ENCODE measurements at places on chromosomes 7 and 10.

GRCh38 chr7:74097937-74098614 lies 14.5 kb downstream of the LIMK1 start:
- no peak for DNase-seq

DNA sequence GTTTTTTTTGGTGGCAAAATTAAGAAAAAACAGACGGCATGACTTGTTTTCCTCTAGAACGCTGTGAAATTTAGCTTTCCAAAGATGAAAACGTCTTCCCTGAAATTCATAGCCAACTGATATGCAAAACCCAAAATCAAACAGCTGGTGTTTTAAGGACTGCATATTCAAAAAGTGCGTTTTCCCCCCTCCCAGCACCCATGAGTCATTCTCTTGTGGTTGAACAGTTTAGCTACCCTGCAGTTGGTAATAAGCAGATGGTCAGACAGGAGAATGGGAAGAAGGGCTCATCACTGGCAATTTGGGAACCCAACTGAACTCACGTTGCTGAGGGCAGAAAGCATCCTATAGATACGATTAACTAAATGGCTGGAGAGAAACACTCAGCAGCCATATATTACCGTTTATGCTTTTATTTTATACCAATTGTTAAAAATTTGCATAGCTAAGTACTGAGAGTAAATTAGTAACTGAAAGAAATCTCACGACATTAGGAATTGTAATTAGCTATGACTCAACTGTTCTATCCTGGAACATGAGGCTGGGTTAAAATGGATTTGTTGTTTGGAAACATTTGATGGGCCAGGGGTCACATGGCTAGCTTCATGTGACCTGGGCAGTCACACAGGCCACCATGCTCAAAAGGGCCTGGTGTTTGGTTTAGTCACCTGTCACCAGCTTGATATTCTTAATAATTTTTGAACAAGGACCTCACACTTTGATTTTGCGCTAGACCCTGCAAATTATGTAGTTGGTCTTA lies 343.1 kb downstream of the PHTF2 start:
- DNase-seq: no peak

GRCh38 chr10:62631241-62631640 lies 173.3 kb upstream of the ADO start:
- no peak for DNase-seq

DNA sequence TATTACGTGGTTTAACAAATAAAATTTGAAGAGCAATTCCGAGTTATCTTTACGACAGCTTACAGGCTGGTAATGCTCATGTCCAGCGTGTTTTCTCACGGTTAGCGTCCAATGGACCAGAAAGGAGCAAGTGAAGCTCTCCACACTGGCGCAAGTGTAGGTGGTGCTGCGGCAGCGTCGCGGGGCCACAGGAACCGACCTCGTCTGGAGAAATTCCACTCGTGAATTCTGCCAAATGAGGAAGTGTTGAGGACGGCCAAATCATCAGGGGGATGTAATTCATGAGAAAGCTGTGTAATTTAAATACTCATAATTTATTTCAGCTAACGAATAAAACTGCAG lies 350 bp upstream of the ZNF37A start:
- no peak for DNase-seq

- no peak for DNase-seq
Measured at GRCh38 chr7:27156508-27156898, at the start of gene HOXA7. Gene HOXA7 (minus strand): TSS chr7:27156675. CDS start chr7:27156545, 130 bp downstream.

DNA sequence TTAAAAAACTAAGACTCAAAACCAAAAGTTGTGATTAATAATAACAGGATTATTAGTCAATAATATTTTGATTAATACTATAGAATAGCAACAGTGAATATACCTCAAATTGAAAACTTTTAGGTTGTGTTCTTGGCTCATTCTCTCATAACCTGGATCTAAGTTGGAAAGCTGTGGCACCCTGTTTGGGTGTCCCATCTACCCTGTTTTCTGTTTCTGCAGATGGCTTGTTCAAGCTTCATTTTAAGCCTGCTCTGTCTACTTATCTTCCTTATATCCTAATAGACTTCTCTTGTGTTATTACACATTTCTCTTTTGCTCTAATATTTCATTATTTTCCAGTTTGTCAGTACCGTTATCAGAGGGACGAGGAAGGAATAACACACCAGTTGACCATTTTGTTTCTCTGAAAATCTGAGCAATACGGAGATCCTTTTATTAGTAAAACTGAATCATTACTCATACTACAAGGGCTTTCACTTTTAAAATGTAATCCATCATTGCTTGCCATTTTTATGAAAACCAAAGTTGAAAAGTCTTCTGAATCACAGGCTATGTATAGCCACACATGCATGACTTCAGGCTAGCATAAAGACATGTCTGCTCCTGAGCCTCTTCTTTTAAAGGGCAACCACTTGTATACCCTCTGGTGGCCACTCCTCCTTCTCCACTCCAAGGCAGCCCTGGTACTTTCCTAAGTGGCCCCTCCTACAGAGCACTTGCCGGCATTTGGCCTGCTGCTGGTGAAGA lies 22.3 kb downstream of the COX15 start:
- DNase-seq: no peak

DNA sequence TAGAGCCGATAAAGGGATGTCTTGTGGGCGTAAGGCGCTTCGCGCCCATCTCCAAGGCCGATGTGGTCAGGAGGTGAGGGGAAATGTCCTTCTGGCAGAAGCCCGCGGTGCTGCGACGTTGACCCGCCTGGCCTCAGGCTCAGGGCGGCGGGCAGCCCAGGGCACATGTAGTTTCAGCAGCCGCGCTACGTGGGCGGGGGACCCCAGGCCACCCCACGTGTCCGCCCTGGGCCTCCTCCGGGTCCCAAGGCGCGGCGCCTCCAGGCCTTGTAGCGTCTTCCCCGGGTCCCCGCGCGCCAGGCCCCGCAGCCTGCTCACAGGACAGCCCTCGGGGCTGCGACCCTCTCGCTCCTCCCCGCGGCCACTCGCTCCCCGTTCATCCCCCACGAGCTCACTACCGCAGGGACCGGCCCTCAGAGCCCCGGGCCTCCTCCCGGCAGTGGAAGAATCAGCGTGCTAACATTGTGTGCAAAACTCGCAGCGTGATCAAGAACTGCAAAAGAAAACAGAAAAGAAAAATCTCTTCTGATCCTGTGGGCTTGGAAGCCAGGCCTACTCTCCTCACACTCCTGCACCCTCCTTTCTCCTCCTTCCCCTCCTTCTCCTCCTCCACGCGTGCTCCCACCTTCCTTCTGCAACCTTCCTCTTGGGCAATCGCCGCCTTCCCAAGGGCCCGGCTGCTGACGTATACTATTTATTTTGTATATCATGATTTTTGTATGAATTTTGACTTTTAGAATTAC lies 4.4 kb upstream of the TBX20 start:
- no peak for DNase-seq

GRCh38 chr7:18893156-18893555 lies 224.3 kb downstream of the TWIST1 start:
- DNase-seq: no peak

DNA sequence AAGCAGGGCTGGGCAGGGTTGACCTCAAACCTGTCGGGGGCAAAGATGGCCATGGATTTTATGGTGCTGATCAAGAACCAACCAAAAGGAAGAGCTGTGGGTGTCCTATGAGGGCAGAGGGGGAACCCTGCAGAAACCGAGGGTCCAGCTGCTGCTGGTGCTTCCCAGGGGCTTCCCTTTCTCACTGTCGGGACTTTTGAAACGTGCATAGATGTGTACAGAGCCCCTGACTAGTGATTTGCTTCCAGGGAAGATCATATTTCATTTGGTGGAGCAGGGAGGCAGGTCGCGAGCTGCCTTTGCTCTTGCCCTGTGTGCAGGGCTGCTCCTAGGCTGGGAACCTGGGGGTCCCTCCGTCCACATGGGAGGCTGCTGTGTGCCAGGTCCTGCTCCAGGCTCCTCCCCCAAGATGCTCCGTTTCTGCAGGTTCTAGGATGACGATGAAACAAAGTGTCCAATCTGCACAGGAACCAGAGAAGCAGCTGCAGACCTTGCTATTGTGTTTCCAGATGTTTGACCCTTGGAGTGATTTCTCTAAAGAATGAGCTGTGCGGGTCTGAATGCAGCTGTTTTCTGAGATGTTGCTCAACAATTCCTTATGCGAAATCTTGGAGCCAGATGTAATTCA lies 9.4 kb upstream of the INPP5A start:
- DNase-seq: no peak

GRCh38 chr7:77570330-77571011 lies 33.4 kb downstream of the PTPN12 start:
- no peak for DNase-seq

- DNase-seq: no peak
Measured at GRCh38 chr10:18463673-18464211, 187.6 kb downstream of the NSUN6 start.

- DNase-seq: no peak
Measured at GRCh38 chr7:103037476-103037822, 37.1 kb downstream of the FBXL13 start.

DNA sequence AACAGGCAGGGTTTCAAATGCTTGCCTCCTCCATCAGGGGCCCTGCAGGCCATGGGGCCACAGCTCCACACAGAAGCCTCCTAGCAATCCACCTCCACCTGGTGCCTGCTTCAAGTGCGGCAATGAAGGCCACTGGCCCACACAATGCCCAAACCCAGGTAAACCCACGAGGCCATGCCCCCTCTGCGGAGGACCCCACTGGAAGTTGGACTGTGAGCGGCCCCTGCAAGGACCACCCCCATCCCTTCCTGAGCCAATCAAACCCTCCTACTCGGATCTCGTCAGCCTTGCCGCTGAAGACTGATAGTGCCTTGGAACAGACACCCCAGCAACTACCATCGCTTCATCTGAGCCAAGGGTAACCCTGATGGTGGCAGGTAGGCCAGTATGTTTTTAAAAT lies 63.1 kb downstream of the LRRC17 start:
- DNase-seq: no peak

DNA sequence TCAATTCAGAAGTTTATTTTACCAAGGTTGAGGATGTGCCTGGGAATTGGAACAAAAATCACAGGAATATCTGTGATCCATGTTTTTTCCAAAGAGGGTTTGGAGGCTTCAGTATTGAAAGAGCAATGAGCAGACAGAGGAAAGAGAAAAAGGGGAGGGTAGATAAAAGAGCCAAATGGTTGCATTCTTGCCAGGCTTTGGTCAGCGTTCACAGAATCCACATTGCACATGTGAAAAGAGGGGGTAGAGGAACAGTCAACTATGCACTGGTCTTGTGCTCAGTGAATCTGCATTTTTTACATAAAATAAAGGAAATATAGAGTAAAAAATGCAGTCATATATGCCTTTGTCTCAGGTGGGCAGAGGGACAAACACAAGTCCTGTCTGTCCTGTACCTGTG lies 20.6 kb upstream of the ERCC6 start:
- no peak for DNase-seq

DNA sequence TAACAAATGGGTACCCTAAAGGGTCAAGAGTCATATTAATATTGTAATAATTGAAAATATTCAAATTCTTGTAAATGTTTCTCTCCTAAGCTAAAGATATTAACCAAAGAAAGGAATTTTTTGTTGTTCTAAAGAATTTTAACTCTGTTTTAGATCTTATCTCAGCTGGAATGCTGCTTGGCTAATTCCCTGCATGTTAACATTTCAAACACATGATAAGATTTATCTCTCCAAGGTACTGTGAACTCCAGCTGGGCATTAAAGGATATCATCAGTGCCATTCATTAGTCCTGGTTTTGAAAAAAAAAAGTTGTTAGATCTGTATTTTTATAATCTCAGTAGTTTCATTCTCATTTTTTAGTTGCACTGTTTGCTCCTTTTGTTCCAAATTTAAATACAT lies 76.9 kb downstream of the MAPK8 start:
- no peak for DNase-seq

GRCh38 chr10:3141351-3142005 lies 31.1 kb downstream of the PITRM1 start:
- no peak for DNase-seq

DNA sequence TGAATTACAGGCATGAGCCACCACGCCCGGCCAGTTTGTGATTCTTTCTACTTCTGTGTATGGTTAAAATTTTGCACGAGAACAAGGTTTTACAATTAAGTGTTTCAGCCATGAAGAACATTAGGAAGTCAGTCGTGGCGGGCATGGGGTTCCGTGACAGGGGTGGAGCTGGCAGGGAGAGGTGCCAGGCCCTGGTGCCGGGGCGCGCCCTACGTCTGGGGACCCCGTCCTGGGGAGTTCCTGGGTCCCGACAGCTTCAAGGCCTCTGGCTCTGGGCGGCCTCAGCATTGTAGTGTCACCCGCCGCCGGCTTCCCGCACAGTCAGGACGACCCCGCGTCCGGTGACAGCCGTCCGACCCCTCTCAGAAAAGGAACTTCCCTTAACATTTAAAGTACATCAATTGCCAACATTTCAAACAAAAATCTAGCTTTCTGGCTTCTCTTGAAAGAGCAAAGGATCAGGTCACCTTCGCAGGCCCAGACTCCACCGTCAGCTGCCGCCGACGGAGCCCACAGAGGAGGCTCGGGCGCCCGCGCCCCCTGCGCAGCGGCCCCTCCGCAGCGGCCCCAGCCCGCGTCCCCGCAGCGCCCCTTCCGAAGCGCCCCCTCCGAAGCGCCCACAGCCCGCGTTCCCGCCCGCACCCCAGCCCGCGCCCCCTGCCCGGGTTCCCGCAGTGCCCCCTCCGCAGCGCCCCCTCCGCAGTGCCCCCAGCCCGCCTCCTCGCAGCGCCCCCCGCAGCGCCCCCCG lies 23.2 kb upstream of the MKI67 start:
- DNase-seq: no peak

GRCh38 chr7:4159761-4160554 lies 522.1 kb upstream of the FOXK1 start:
- no peak for DNase-seq

DNA sequence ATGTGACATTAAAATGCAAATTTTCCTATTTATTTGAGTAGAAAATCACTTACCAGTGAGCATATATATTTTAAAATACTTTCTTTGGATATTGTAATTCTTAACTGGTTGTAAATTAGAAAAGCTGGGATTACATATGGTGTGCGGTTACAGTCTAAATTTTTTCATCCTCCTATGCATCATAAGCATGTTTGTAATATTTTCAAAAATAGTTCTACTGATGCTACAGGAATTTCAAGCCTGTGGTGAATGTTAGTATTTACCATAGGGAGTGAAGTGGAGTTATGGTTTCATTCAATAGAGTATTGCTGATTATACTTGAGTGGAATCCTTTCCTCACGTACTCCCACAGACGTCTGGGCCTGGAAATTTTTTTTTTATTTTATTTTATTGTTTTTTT lies 34.6 kb upstream of the ST7 start:
- no peak for DNase-seq

DNA sequence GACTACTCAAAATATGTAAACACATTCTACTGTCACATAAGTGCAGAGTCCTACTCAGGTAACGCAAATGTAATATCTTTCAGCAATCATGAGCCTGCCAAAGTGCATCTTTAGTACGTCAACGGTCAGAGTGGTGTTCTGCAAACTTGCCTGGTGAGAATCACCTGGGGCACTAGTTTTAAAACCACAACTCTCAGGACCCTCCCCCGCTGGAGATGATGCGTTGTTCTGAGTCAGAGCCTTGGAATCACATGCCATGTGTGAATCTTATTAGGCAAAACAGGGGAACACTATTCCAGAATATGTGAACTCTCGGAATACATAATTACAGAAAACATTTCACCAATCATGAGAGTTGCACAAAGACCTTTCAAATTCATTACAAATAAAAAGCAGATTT lies 115.7 kb downstream of the TPK1 start:
- no peak for DNase-seq

Data from activated T-cell treated with anti-CD3 and anti-CD28 coated beads, Interleukin-2, amount 50 U/mL, for 1 hour (primary cell).